ENCODE measurements at places on chromosomes 2 and 18.

DNA sequence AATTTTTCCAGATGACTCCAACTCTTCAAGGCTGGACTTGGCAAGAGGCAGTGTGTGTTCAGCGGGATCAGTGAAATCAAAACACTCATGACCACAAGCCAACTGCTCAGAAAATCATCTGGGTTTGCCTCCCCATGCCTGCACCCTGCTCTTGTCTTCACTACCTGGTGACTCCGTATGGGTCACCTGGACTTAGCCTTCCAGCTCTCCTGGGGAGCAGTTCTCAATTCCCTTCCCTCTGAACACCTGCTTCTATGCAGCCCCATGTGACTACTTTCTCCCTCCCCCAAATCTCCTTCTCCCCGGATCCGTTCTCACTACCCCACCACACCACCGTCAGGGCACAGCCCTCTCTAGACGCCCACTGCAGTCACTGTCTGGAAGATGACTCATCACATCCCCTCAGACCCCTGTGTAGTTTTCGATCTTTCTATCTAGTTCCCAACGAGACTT lies 130.2 kb upstream of the ID2 start:
- no peak for DNase-seq

GRCh38 chr2:27955384-27956161 lies 65.0 kb downstream of the BABAM2 start:
- DNase-seq: no peak

GRCh38 chr2:45595721-45596435 lies 15.2 kb downstream of the SRBD1 start:
- no peak for DNase-seq

DNA sequence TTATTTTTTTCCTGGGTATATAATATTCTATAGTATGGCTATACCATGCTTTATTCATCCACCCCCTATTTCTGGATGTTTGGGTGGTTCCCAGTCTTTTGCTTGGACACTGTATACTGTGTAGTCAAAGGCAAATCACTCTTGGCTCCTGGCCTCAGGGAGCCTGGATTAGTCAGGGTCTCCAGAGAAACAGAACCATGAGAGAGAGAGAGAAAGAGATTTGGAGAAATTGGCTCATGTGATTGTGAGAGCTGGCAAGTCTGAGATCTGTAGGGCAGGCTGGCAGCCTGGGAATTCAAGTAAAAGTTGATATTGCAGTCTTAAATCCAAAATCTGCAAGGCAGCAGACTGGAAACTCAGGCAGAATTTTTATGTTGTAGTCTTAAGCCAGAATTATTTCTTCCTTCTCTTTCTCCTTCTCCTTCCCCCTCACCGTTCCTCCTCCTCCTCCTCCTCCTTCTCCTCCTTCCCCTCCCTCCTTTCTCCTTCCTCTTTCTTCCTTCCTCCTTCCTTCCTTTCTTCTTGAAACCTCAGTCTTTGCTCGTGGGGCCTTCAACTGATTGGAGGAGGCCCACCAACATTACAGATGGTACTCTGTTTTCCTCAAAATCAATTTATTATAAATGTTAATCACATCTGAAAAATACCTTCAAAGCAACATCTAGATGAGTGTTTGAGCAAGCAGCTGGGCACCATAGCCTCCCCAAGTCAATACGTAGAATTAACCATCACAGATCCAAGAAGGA lies 33.0 kb downstream of the CTIF start:
- DNase-seq: no peak

All from activated T-helper 1 cell treated with Interleukin-2 at 50 U/mL for 16 hours (primary cell).